ENCODE measurements at places on chromosomes 16 and 17.

GRCh38 chr16:28879261-28879840, 1.1 kb downstream of the ATP2A1 start:
- no peak for DNase-seq

GRCh38 chr16:48041981-48042421, 113.8 kb downstream of the ABCC12 start:
- DNase-seq, result no peak

GRCh38 chr17:58621174-58621573, 70.7 kb downstream of the TEX14 start:
- no peak for DNase-seq

DNA sequence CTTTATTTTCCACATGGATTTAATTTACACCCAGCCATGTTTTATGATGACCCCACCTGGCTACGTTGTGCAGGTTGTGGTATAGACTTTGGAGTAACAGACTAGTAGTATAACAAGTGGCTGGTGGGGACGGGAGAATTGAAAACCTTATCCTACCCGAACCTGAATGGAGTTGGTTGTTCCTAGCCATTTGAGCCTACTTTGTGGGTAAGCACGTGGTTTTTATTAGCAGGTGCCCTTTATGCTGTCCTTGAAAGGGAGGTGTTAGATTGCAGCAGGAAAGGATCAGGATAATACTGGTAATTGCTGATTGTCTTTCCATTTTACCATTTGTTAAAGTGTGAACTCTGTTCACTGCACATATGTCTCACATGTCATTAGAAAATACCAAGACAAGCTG, 31.9 kb upstream of the PHAF1 start:
- no peak for DNase-seq

GRCh38 chr17:45650561-45650960, 133.6 kb upstream of the CRHR1 start:
- DNase-seq, result no peak

DNA sequence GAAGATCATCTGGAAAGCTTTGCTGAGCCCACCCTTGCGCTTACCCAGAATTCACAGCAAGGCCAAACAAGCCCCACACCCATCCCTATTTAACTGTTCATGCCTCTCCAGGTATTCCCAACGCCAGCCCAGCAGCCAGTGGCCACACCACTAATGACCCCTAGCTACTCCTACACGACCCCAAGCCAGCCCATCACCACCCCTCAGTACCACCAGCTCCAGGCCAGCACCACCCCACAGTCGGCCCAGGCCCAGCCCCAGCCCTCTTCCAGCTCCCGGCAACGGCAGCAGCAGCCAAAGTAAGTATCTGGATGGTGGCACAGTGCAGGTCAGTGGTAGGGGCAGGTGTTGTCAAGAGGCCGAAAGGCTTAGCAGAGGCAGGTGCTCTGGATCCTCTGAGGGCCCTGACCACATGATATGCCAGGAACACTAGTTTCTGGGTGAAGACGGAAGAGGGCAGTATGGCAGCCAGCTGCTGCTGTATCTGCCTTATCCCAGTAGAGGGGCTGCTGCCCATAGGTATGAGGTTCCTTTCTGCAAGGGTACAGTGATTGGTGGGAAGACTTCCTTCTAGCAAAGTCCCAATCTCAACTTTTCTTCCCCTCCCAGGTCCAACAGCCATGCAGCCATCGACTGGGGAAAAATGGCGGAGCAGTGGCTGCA, 10.7 kb downstream of the PROCA1 start:
- DNase-seq, result no peak

DNA sequence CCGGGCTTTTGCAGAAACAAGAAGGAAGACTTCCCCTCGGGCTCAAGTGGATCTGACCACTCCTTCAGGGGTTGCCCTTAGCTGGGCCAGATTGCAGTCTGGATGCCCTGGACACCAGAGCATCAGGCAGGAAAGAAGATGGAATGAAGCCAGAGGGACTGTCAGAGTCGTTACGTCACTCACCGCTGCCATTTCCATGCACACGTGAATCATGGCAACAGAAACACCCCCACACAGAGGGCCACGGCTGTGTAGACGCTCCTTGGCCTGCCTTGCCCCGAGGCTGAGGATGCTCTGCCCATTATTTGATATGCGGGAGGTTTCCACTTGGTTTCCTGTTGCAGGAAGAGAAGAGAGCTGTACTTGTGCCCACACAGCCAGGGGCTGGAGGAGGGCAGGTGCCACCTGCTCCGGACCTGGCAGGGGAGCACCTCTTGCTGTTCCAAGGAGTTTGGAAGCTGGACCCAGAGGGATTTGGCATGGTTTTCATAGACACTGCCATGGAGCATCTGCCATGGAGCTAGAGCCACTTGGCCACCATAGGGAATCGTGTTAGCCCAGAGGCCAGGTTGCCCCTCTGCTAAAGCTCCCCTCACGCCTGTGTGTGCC, 29.4 kb downstream of the RBFOX3 start:
- DNase-seq, result no peak

DNA sequence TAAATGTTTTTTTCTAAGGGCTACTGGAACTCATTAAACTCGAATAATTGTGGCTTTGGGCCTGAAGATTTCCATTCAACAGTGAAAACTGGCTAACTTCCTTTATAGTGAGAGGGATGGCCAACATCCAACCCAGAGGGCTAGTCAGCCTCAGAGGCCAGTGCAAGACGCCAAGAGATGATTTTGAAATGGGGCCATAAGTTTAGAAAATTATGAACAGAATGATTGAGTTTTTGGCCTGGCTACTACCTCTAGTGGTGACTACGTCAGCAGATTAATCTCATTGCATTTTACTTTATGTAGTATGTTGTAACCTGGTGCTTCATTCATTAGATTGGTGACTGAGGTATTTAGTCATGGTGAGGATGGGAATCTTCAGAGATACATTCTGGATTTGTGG, 28.4 kb downstream of the HAPSTR1 start:
- no peak for DNase-seq

DNA sequence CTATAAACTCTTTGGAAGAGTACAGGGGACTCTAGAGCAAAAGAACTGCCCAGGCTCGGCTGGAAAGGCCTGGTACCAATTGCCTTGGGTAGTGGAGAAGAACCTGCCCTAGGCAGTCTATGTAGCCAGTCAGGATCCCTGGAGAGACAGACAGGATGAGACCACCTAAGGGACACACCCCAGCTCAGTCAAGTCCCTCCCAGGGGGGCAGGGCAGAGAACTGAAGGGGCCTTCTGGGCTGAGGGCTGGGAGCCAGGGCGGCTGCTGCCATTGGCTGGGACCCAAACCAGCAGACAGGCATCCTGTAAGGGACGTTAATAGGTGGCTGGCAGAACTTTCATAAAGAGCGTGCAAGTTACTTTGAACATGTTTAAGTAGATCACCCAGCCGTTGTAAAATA, 12.8 kb upstream of the SLC38A8 start:
- DNase-seq, result no peak

DNA sequence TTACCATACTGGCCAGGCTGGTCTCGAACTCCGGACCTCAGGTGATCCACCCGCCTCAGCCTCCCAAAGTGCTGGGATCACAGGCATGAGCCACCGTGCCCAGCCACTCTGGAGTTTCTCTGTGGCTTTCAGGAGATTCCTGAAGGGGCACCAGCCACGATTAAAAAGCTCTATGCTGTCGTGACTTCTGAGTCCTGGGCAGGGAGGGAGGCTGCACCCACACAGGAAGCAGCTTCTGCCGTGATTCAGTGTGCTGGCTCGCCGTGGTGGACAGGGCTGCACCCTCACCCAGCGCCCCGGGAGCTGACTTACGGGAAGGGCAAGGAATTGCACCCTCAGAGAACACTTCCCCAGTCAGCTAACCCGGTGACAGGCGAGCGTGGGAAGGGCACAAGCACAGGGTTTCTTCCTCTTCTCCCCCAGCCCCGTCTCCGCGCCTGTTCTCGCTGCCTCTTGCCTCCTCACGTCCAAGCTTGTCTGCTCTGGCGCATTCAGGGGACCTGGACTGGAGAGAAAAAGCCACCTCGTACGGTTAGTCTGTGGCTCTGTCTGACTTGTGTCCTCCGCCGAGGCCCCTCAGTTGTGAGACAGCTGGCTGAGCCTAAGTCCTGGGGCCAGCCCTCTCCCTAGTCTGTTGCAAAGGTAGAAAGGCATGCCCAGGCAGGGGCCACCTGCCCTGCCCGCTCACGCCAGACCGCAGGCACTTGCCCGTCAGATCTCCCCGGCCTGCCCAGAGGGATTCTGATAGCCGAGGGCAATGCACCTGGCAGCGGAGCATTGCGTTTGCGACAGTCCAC, 145.0 kb downstream of the SEC14L1 start:
- no peak for DNase-seq

DNA sequence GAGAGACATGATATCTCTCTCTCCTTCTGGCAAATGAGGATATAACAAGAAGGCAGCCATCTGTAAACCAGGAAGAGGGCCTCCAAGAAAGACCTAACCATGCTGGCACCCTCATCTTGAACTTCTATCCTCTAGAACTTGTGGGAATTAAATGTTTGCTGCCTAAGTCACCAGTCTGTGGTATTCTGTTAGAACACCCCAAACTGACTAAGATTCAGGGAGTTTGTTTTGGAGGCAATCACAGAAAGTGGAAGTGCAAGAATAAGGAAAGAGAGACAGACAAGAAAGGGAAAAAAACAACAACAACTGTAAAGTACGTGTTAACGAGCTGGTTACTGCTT, 114.5 kb upstream of the GOT2 start:
- no peak for DNase-seq

DNA sequence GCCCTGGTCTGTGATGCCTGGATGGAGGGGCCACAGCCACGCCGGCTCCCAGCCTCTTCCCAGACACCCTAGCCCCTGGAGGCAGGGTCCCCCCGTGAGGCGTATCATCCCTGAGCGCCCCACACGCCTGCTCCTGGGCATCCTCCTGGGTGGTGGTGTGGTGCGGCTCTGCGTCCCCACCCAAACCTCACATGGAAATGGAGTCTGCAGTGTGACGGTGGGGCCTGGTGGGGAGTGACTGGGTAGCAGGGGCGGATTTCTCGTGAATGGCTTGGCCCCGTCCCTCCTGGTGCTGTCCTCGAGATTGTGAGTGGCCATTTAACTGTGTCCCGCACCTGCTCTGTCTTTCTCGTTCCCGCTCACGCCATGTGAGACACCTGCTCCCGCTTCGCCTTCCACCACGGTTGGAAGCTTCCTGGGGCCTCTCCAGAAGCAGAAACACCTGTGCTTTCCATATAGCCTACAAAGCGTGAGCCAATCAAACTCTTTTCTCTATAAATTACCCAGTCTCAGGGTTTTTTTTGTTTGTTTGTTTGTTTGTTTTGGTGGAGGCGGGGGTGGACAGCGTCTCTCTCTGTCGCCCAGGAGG, 5.9 kb upstream of the SSTR5 start:
- DNase-seq, result no peak

DNA sequence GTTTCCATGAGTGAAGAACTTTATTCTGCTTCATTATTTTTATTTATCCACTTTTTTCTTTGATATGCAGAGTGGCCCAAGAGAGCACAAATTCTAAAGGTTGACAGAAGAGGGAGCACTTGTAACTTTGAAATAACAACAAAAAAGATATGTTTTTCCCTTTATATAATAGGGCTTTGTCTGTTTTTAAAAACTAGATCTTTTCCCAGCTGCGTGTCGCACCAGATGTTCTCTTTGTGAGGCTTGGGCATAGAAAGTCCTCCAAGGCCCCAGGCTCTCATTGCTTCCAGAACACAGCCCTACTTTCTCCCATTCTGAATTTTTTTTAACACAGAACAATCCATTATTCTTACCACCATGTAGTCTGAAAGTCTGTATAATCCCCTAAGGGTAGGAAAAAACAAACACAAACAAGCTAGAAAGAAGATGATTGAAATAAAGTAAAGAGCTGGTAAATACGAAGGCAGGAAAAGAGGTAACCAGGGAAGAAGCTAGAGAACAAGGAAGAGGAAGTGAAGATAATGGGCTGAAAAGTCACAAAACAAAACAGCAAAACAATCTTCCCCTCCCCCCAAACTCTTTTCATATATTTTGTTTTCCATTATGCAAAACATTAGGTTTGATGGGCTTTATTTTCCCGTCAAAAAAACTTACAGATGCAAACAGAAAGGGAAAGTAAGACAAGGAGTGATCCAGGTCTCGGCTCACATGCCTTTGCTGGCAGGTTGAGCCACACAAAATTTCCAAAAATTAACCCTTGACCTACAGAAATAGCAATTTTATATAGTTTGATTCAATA, 160.4 kb downstream of the ABCA8 start:
- no peak for DNase-seq

DNA sequence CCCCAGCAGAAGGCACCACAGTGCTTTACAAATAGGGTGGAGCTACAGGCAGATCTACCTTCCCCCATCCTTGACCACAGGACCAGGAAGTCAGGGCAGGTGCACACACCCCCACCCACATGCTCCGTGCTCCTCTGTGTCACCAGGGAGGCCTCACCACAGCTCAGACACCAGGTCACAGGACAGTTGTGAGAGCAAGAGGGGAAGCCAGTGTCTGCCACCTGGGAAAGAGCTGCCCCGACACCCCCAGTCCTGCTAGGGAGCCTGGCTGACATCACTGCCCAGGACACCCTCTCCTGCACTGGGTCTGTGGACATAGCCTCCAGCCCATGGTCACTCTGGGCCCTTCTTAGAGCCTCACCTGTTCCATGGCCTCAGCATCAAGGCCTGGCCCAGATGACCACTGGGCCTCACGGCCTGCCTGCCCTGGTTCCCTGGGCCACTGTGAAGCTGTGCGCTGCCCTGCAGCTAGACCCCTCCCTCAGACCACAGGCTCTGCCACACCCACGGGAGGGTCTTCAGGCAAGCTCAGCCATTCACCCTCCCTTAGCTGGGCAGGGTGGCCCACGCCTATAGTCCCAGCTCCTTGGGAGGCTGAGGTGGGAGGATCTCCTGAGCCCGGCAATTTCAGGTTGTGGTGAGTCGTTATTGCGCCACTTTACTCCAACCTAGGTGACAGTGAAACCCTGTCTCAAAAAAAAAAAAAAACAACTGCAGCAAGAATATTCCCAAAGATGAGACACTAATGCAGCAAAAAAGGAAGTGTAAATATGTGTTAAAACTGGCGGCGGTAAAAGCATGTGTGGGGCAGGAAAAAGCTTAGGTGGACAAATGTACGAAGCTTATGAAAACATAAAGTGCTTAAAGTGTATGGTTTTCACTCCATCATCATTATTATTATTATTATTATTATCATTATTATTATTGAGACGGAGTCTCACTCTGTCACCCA, 14.2 kb downstream of the POLR3K start:
- DNase-seq, result no peak

- no peak for DNase-seq
Measured at GRCh38 chr17:71085238-71086033, 916.1 kb downstream of the KCNJ2 start.

DNA sequence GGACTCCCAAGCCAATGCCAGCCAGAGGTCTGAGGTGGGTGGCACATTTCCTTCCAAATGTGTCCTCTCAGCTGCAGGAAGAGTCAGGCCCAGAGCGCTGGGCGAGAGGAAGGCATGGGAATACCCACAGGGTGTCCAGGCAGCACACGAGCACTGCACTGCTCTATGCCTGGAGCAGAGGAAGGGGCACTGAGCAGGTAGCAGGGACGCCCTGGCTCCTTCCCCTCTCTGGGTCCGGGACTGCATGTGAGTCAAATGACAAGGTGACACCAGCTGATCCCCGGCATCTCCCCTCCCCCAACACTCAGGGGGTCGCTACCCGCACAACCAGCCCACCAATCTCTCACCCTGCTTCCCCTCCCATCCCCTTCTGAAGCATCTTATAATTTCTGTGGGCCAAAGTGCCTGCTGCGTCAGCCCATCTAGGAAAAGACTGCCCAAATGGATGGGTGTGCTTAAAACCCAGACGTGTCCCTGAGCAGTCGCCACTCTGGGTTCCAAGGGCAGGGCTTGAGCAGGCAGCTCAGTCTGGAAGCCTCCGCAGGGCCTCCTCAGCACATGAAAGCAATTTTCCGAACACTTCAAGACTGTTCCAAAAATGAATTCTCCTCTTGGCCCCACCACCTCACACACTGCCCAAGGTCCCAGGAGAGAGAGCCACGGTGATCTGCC, 12.0 kb upstream of the BCAR1 start:
- no peak for DNase-seq

GRCh38 chr16:16092925-16093627, 130.2 kb downstream of the ABCC6 start:
- DNase-seq, result peak; percentile 47
